Regular cardiac myocyte (primary cell): ENCODE measurements at places on chromosomes 2 and 18. TPM values are rescaled to one million over a fixed set of nuclear protein-coding genes. Genes with fewer than 3 reads are reported as not detected.

STPG4 gene
- total RNA-seq = under 0.01 and 0.56 TPM in 2 replicates

ACADL gene
- total RNA-seq = under 0.01 TPM in 1 of 2 replicates, not detected in the other

AGXT gene
- total RNA-seq = not detected in 2 replicates

TMEM163 gene
- not detected in 2 replicates for total RNA-seq

AFG3L2 gene
- total RNA-seq = 39.7 and 50.6 TPM in 2 replicates

PTPRM gene
- 19.9 and 72.4 TPM in 2 replicates for total RNA-seq

EFR3B gene
- 0.56 and 1.7 TPM in 2 replicates for total RNA-seq

ST8SIA3 gene
- not detected in 2 replicates for total RNA-seq

SERPINB13 gene
- total RNA-seq = not detected in 2 replicates

SPATA3 gene
- not detected in 2 replicates for total RNA-seq

SPDYA gene
- 0.58 and 0.85 TPM in 2 replicates for total RNA-seq

NCKAP5 gene
- 5.0 and 9.9 TPM in 2 replicates for total RNA-seq

NGEF gene
- total RNA-seq = 0.28 and 1.9 TPM in 2 replicates

PSMA8 gene
- under 0.01 TPM in 1 of 2 replicates, not detected in the other for total RNA-seq

SPP2 gene
- total RNA-seq = not detected in 2 replicates

CYTIP gene
- total RNA-seq = 5.0 and 5.9 TPM in 2 replicates

SLC14A1 gene
- total RNA-seq = 29.5 and 32.1 TPM in 2 replicates

ALKAL2 gene
- total RNA-seq = under 0.01 TPM in 1 of 2 replicates, not detected in the other

HOXD3 gene
- total RNA-seq = 0.28 TPM in 1 of 2 replicates, not detected in the other

GBX2 gene
- total RNA-seq = not detected in 2 replicates

PPP4R3B gene
- total RNA-seq = 44.0 and 52.0 TPM in 2 replicates

CPLX4 gene
- total RNA-seq = not detected in 2 replicates

UGT1A5 gene
- total RNA-seq = not detected in 2 replicates

NAT8 gene
- not detected in 2 replicates for total RNA-seq

PID1 gene
- 6.9 and 22.8 TPM in 2 replicates for total RNA-seq

SNRPD1 gene
- 11.8 and 30.9 TPM in 2 replicates for total RNA-seq

TWIST2 gene
- total RNA-seq = 13.4 and 19.4 TPM in 2 replicates

DYSF gene
- 5.6 and 12.7 TPM in 2 replicates for total RNA-seq

OTOS gene
- not detected in 2 replicates for total RNA-seq

ASAP2 gene
- 44.5 and 59.2 TPM in 2 replicates for total RNA-seq

KCNE4 gene
- total RNA-seq = 45.4 and 151 TPM in 2 replicates

CRIM1 gene
- total RNA-seq = 486 and 660 TPM in 2 replicates

ITGA4 gene
- 66.8 and 86.3 TPM in 2 replicates for total RNA-seq

FAM228A gene
- 0.38 and 0.85 TPM in 2 replicates for total RNA-seq

GAD1 gene
- total RNA-seq = under 0.01 and 0.19 TPM in 2 replicates

APCDD1 gene
- 0.19 TPM in 1 of 2 replicates, not detected in the other for total RNA-seq

TRIM54 gene
- total RNA-seq = under 0.01 TPM in 1 of 2 replicates, not detected in the other

TCF7L1 gene
- total RNA-seq = 1.3 and 2.3 TPM in 2 replicates

LYPD6 gene
- total RNA-seq = under 0.01 and 0.77 TPM in 2 replicates

EML4 gene
- 55.8 and 56.4 TPM in 2 replicates for total RNA-seq

HES6 gene
- total RNA-seq = 0.56 and 1.3 TPM in 2 replicates

INPP5D gene
- total RNA-seq = under 0.01 and 0.85 TPM in 2 replicates

KIAA2012 gene
- under 0.01 TPM in 2 replicates for total RNA-seq

CFC1 gene
- total RNA-seq = not detected in 2 replicates

KCNK3 gene
- 0.38 and 2.0 TPM in 2 replicates for total RNA-seq

RGPD3 gene
- 0.19 and 0.85 TPM in 2 replicates for total RNA-seq

ZNF2 gene
- total RNA-seq = 7.5 and 13.2 TPM in 2 replicates
